GM23248 (cell line): ENCODE measurements at places on chromosomes 7 and 10. TPM values are rescaled to one million over a fixed set of nuclear protein-coding genes. Genes with fewer than 3 reads are reported as not detected.
A peak's percentile ranks its signal among the peaks of the same experiment; 100 is the strongest.

The ANKRD1 gene
- total RNA-seq: 8.3 and 10.9 TPM in 2 replicates

The CTAGE8 gene
- 0.13 TPM in 1 of 2 replicates, not detected in the other for total RNA-seq

- H3K4me3 ChIP-seq: peak overlapping the region; percentile 83
- no peaks in the 10 kb centered on the region for H3K36me3 ChIP-seq
- no peaks in the 10 kb centered on the region for H3K27me3 ChIP-seq
Observed at GRCh38 chr7:7969306-7970236, 975 bp downstream of the GLCCI1 start.

DNA sequence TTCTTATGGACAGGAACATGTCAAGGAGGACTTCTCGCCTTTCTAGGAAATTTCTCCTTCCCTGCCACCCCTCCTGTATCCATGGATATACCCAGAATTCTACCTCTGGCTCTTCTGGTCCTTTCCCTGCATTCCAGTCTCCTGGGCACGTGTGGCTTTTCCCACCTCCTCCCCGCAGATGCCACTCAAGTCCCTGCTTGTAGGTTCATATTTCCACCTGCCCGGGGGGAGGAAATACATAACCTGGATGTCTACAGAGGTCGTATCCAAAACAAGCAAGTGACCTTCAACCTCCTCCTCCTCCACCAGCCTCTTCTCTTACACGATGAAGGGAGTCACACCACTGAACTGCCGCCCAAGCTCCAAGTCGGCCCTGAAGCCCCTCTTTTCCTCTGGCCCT is 20.7 kb downstream of the FGFR2 start:
- no peak overlapping the region for H3K27ac ChIP-seq
- H3K27me3 ChIP-seq: no peaks in the 10 kb centered on the region
- H3K4me1 ChIP-seq: no peaks in the 10 kb centered on the region
- H3K36me3 ChIP-seq: no peaks in the 10 kb centered on the region
- no peak for DNase-seq

- no peaks in the 10 kb centered on the region for H3K36me3 ChIP-seq
- DNase-seq: peak; percentile 7
- H3K27ac ChIP-seq: no peak overlapping the region
Observed at GRCh38 chr7:31432176-31432575, 81.7 kb upstream of the ITPRID1 start.

GRCh38 chr7:121099572-121099971 is 111.1 kb downstream of the CPED1 start:
- no peak overlapping the region for H3K4me3 ChIP-seq
- H3K36me3 ChIP-seq: no peaks in the 10 kb centered on the region; the same call in 1 of the 2 replicates
- DNase-seq: no peak
- H3K27me3 ChIP-seq: no peaks in the 10 kb centered on the region
- no peaks in the 10 kb centered on the region for H3K4me1 ChIP-seq
- H3K27ac ChIP-seq: no peak overlapping the region

DNA sequence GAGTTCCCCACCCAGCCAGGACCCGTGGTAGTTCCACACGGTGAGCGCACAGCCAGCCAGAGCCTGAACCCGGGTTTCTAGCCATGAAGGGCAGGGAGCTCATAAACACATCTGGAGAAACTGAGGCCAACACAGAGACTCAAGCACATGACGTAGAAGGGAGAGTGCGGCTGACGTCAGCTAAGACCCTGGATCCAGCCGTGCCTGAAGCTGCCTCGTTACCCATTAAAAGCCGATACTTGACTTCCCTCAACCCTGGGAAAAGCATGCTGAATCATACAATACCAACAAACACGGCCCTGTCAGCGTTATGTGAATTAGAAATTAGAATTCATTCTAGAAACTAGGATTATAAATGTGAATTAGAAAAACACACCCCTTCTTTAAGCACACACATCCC is 65.2 kb upstream of the PDGFA start:
- no peaks in the 10 kb centered on the region for H3K36me3 ChIP-seq
- H3K4me1 ChIP-seq: no peaks in the 10 kb centered on the region
- H3K27me3 ChIP-seq: no peaks in the 10 kb centered on the region
- H3K4me3 ChIP-seq: no peak overlapping the region
- no peak for DNase-seq
- H3K27ac ChIP-seq: no peak overlapping the region

DNA sequence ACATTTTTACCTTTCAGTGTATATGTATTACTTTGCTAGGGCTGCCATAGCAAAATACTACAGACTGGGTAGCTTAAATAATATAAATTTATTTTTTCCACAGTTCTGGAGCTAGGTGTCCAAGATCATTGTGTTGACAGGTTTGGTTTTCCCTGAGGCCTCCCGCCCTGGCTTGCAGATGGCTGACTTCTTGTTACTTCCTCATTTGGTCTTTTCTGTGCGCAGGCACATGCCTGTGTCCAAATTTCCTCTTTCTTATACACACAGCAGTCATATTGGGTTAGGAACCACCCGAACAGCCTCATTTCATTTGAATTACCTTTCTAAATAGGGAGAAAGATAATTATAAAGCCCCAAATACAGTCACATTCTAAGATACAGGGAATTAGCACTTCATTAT is 521.6 kb upstream of the SORCS1 start:
- H3K4me1 ChIP-seq: 0 out of 2 replicates have a peak, but pooled peaks cover 4% of the 10 kb centered on the region
- DNase-seq: no peak
- no peak overlapping the region for H3K4me3 ChIP-seq
- no peaks in the 10 kb centered on the region for H3K27me3 ChIP-seq
- no peaks in the 10 kb centered on the region for H3K36me3 ChIP-seq

GRCh38 chr10:126133906-126134656 is 237.7 kb downstream of the FANK1 start:
- H3K4me1 ChIP-seq: peaks cover 35% of the 10 kb centered on the region
- peaks cover 11% of the 10 kb centered on the region for H3K36me3 ChIP-seq
- H3K4me3 ChIP-seq: no peak overlapping the region
- no peaks in the 10 kb centered on the region for H3K27me3 ChIP-seq
- peak; percentile 84 for DNase-seq

GRCh38 chr10:15898046-15898445 is 37.7 kb upstream of the MINDY3 start:
- no peaks in the 10 kb centered on the region for H3K36me3 ChIP-seq
- no peaks in the 10 kb centered on the region for H3K27me3 ChIP-seq
- H3K4me1 ChIP-seq: peaks cover 6% of the 10 kb centered on the region; the same call in 1 of the 2 replicates

GRCh38 chr7:158454631-158455030 is 133.0 kb downstream of the PTPRN2 start:
- H3K36me3 ChIP-seq: no peaks in the 10 kb centered on the region
- no peak overlapping the region for H3K4me3 ChIP-seq
- no peak overlapping the region for H3K27ac ChIP-seq
- no peaks in the 10 kb centered on the region for H3K27me3 ChIP-seq
